Fibroblast of lung (primary cell): ENCODE measurements at places on chromosomes 4 and X. TPM values are rescaled to one million over a fixed set of nuclear protein-coding genes. Genes with fewer than 3 reads are reported as not detected.

DCAF4L1 gene
- under 0.01 and 0.17 TPM in 2 replicates for total RNA-seq

DNA sequence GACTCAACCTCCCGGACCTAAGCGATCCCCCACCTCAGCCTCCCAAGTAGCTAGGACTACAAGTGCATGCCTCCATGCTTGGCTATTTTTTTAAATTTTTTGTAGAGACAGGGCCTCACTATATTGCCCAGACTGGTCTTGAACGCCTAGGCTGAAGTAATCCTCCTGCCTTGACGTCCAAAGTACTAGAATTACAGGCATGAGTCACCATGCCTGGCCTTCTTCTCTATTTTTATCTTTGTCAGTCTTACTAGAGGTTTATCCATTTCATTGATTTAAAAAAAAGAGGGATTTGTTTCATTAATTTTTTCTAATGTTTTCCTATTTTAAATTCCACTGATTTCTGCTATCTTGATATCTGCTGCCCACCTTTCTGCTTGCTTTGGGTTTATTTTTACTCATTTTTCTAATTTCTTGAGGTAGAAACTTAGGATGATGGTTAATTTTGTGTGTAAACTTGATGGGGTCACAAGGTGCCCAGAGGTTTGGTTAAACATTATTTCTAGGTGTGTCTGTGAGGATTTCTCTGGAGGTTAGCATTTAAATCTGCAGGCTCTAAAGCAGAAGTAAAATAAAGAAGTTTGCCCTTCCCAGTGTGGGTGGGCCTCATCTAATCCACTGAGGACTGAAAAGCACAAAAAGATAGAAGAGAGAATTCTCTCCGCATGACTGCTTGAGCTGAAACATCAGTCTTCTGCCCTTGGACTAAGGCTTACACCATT lies 116.2 kb upstream of the DCLK2 start:
- no peaks in the 10 kb centered on the region for H3K27me3 ChIP-seq
- H3K4me3 ChIP-seq = no peak overlapping the region
- H3K4me1 ChIP-seq = no peaks in the 10 kb centered on the region
- no peak overlapping the region for H3K27ac ChIP-seq

DNA sequence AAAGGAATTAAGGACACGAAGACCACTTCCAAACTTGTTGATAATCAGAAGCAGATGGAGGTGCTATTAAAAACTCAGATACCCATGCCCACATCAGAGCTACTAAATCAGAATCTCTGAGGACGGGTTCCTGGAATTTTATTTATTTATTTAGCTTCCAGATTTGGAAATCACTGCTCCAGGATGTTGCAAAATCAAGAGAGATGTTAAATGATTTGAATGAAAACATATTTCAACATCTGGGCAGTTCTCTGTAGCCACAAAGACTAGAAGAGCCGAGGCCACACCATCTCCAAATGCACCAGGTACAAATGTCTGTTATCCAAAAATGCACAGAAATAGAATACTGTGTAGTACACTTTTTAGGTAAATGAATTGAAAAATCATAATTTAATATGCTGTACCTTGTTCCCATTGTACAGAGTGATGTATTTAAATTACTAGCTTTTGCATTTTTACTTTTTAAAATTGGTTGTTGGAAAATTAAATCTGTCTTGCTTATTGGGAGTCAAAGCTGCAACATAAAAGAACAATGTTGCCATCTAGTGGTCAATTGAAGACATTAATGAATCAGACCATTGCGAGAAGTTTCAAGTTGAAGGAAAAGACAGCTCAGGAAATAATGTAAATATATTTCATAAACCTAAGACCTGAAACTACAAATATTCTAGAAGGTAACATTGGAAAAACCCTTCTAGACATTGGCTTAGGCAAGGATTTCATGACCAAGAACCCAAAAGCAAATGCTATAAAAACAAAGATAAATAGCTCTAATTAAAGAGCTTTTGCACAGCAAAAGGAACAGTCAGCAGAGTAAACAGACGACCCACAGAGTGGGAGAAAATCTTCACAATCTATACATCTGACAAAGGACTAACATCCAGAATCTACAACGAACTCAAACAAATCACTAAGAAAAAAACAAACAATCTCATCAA lies 151.3 kb upstream of the TTC29 start:
- H3K27me3 ChIP-seq = no peaks in the 10 kb centered on the region
- peak; percentile 90 for DNase-seq
- no peaks in the 10 kb centered on the region for H3K36me3 ChIP-seq
- H3K4me3 ChIP-seq = no peak overlapping the region

DNA sequence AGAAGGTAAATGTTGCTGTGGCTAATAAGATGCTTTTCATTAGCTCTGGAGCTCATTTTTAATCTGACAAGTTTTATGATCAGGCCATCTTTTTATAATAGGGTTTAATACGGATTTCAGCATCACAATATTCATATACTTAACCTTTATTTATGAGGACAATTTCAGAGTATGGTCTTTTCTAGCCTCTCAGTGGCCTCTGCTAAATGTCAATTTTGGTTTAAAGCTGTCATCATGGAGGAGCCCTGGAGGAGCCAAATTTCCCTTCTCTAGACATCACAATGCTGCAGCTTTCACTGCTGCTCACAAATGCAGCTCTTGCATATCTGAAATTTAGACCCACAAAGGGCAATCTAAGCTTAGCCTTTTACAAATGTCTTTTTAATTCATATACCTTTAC lies 510.4 kb downstream of the PCDH7 start:
- H3K27me3 ChIP-seq = no peaks in the 10 kb centered on the region
- no peak for DNase-seq
- H3K27ac ChIP-seq = no peak overlapping the region
- no peaks in the 10 kb centered on the region for H3K4me1 ChIP-seq

DNA sequence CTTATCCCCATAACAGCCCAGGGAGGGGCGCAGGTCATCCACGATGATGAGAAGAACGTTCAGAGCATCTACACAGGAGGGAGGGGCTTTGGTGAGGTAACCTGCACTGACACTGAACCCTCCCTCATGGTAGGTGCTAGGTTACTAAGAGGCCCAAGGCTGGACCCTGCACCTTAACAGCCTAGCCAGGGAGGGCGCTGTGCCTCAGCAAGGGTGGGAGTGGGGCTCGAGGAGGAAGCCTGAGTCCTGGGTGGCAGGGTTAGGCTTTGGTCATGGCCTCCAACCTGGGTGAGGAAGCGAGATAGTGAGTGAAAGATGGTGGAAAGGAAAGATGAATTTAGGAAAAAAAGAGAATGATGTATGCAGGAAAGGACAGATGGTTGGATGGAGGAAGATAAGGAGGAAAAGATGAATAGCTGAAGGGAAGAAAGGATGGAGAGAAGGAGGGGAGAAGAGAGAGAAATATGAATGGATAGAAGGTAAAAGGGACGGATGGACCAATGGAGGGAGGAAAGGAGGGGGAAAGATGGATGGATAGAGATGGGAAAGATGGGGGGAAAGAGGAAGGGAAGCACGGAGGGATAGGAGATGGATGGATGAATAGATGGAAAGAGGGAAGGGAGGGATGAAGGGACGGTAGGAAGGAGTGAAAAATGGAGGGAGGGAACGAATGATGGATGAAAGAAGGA lies 736 bp downstream of the IDS start:
- H3K27me3 ChIP-seq = no peaks in the 10 kb centered on the region
- H3K4me1 ChIP-seq = peaks cover 3% of the 10 kb centered on the region
- peak overlapping the region; percentile 88 for H3K27ac ChIP-seq
- DNase-seq = no peak

DNA sequence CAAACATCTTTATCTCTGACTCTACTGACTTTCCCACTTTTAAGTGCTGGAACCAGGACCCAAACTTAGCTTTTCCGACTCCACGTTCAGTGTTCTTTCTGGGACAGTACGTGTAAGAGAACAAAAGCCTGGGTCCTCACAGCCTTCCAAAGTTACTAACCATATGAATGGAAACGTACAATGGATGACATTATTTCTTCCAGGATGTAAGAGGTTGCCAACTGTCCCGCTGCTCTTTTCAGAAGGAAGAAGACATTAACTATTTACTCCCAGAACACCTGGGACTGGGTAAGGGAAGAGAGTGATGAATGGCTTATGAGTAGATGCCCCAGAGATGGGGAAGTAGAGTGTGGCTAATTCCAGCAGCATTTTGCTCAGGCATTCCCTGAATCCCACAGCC lies 114.7 kb downstream of the TRAPPC11 start:
- no peaks in the 10 kb centered on the region for H3K4me1 ChIP-seq
- H3K27ac ChIP-seq = no peak overlapping the region
- H3K36me3 ChIP-seq = no peaks in the 10 kb centered on the region
- H3K27me3 ChIP-seq = no peaks in the 10 kb centered on the region
- no peak overlapping the region for H3K4me3 ChIP-seq

SLC49A3 gene
- 3.9 and 5.1 TPM in 2 replicates for total RNA-seq

- peaks cover 5% of the 10 kb centered on the region for H3K4me1 ChIP-seq
- no peak overlapping the region for H3K27ac ChIP-seq
- no peaks in the 10 kb centered on the region for H3K36me3 ChIP-seq
- no peaks in the 10 kb centered on the region for H3K27me3 ChIP-seq
- no peak overlapping the region for H3K4me3 ChIP-seq
Observed at GRCh38 chr4:13642170-13642950, 14.8 kb upstream of the BOD1L1 start.

DNA sequence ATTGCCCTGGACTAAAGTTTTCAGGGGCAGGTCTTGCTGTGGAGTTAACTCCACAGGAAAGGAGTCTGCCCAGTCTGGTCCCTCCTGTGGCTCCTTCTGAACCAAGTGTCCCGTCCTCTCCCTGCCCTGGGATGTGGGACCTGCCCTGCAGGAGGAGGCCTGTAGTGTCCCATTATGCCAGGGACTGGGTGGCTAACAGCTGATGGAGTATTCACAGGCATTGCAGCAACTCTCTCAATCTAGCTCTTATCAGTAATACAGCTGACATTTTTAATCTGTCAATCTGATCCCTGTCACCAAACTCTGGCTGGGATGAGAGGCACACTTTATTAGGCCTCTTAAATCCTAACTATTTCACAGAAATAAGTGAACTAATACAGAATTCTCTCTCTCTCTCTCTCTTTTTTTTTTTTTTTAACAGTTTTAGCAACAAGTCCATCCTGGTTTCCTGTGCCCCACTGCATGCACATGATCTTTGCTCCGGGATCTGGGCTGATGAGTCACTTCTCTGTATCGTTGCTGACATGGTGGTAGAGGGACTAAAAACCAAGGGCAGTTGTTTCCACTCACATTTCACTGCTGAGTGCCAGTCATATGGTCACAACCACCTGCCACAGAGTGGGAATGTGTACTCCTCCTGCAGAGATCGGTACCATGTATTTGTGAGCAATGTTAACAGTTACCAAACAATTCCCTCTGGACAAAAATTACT lies 39.1 kb downstream of the HAND2 start:
- H3K4me1 ChIP-seq = peaks cover 32% of the 10 kb centered on the region
- H3K4me3 ChIP-seq = no peak overlapping the region
- H3K36me3 ChIP-seq = no peaks in the 10 kb centered on the region
- DNase-seq = peak; percentile 77

CCDC120 gene
- total RNA-seq = 0.51 and 0.66 TPM in 2 replicates
